ENCODE measurements at places on chromosomes 12 and 14.

- no peak for DNase-seq
Measured at GRCh38 chr14:64422005-64422404, 33.9 kb downstream of the MTHFD1 start.

DNA sequence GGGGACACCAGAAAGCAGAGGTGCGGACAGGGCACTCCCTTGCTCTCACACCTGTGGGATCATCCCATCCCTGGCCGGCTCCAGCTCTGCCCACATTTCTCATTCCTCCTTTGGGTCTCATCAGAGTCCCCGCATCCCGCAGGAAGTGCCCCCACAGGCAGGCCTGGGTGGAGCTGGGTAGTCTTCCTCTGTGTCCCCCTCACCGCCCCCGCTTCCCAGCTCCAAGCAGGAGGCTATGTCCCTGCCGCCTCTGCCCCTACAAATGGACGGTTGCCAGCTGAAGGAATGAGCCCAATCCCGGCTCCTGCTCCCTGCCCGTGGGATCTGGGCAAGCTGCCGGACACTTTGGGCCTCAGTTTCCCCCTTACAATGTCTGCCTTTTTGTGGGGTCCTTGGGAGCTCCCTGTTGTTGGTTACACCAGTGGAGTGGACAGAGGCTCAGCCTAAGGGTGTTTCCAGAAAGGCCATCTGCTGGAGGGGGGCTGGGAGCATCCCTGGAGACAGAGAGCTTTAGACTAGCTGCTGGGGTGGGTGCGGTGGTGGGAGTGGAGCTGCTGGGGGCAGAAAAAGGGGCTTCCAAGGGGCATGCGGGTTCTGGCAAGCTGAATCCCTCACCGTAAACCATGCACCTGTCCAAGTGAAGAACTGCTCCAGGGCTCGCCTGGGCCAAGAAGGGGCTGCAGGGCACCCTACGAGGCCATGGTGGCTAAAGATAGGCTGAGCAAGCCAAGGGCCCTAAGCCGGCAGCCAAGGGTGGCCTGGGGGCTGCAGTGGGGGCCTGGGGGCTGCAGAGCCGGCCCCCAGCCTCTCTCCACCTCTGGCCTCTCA lies 7.9 kb upstream of the GPR132 start:
- peak; percentile 65 for DNase-seq

DNA sequence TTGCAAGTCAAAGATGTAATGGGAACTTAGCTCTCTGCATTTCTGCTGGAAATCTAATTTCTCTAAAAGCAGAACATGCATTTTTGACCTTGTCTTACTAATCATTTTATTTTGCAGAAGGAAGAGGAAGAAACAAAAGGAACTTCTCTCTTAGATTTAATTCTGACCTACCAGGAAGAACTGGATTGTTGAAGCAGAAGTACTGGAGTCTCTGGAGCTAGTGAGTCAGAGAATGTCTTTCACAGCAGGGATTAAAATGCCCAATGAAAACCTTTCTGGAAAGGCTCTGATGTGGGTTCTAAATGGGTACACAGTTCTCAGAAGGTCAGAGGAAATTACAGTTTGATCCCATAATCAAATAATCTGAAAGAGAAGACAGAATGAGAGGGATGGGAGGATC lies 70.8 kb upstream of the GNG2 start:
- no peak for DNase-seq

DNA sequence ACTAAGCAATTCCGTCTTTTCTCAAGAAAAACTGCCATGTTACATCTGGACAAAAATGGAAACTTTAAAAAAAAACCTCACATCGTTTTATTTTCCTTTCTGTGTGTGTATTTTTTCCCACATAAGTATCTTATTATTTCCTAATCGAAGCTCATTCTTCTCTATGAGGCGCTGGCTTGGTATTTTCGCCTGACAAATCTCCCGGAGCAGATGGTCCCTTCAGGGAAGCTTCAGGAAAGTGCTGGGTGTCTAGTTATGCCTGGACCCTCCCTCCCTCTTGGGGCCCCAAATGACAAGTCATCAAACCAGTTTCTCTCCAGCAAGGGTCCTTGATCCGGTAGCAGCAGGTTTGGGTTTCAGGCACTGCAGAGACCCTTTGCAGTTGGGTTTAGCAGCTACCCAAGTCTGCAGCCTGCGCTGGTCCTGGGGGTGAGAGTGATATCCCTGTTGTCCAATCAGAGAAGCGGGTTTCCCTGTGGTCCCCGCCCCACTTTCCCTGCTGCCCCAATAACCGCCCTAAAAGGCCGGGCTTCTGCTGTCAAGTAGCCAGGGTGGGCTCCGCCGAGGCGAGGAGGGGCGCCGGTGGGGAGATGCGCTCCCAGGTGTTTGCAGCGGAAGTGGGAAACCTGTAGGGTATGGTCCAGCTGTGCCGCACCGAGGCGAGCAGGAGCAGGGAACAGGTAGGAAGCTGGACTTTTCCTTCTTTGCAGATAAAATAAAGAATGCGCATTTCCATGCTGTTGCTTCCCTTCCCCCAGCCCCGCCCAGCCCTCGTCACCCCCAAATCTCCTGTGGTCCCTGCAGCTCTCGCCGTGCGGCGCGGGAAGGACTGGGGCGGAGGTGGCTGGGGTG lies at the start of gene CNTN1:
TSS of gene CNTN1 (plus strand) at position 527 of the 852 bp plus-strand sequence.
- peak; percentile 79 for DNase-seq

DNA sequence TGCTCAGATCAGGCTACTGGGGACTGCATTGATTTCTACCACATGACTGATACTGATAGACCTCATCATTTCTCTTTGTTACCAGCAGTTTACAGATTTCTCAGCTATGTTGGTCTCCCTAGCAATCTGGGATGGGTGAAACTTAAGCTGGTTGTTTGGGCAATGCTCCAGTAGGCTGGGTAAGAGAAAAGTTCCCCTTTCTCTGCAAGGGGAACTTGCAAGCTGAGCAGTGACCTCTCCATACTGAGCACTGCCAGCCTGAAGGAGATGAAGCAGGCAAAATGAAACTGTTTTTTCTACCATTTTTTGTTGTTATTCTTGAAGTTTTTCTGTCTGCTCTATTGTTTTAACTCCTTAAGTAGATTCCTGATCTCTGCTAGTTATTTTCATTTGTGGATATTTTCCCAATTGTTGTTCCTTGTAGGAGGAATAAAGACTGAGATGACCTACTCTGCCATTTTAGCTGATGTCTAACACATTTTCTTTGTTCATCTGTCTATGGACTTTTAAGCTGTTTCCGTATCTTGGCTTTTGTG lies 1.3 kb upstream of the OR4M1 start:
- no peak for DNase-seq

- DNase-seq: no peak
Measured at GRCh38 chr12:53805791-53806190, 54.0 kb upstream of the CISTR start.

GRCh38 chr12:42588524-42589464 lies 752 bp downstream of the PRICKLE1 start:
- no peak for DNase-seq

DNA sequence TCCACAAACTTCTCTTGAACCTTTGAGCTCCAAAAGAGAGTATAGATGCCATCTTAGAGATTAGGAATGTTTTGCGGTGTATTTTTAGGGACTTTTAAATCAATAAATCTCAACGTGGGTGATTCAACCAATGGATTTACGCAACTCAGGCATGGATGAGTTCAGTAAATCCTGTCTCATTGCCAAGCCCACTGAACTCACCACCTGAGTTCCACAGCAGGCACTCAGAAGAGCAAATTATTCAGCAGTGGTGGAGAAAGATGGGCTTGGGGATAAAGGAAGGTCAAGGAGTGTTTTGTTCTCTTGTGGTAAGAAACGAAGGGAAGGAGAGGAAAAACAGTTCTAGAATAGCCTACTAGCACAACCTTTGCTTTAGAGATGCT lies 68.7 kb upstream of the HMGA2 start:
- no peak for DNase-seq

DNA sequence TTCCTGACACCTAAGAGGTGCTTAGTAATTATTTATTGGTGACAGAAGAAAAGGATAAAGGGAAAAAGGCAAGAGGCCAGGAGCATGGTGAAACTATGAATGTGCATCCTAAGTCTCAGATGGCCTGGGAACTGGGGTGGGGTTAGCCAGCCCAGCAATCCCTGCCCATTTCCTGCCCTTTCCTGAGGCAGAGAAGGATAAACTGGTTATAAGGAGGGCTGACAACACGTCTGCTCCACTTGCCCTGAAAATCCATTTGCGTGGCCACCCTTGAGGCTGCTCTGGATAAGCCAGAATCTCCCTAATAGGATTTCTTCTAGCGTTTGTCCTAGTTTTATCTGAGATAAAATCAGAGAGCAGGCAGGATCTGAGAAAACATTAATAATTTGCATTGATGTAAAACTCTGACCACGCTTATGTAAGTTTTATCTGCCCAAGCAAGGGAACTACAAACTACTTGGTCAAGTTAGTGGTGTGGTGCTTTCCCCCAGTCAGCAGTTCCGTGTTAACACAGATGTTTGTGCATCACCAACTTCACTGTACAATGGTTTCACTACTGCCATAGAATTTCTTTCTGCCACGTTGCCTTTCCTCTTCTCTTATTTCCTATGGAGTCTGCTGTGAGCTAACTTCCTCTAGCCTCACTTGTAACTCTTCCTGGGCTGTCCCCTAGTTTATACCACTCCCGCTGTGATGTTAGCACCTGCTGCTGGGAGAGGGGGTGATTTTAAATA lies 392.7 kb downstream of the RPS29 start:
- DNase-seq: no peak

- DNase-seq: no peak
Measured at GRCh38 chr14:96514694-96515093, 12.5 kb downstream of the PAPOLA start.

- no peak for DNase-seq
Measured at GRCh38 chr14:99181241-99181640, 90.8 kb downstream of the BCL11B start.

GRCh38 chr14:94041551-94042346 lies 15.6 kb downstream of the OTUB2 start:
- DNase-seq: peak; percentile 75

DNA sequence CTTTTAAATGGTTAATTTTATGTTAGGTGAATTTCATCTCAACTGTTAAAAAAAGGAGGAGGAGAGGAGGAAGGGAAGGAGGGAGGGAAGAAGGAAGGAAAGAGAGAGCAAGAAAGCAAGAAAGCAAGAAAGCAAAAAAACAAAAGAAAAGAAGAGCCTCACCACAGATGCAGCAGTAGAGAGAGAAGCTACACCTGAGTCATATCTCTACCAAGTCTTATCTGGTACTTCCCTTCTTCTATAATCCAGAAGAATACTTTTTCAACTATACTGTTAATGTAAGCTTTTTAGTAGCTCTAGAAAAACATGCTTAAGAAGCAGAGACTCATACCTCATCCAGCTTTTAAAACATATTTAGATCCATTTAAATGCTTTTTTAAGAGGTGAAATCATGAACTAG lies 5.6 kb upstream of the IL26 start:
- DNase-seq: no peak

GRCh38 chr14:100488057-100488456 lies 99.2 kb downstream of the BEGAIN start:
- no peak for DNase-seq
